Fibroblast of villous mesenchyme (primary cell): ENCODE measurements at places on chromosomes 3 and 15. TPM values are rescaled to one million over a fixed set of nuclear protein-coding genes. Genes with fewer than 3 reads are reported as not detected.

DNA sequence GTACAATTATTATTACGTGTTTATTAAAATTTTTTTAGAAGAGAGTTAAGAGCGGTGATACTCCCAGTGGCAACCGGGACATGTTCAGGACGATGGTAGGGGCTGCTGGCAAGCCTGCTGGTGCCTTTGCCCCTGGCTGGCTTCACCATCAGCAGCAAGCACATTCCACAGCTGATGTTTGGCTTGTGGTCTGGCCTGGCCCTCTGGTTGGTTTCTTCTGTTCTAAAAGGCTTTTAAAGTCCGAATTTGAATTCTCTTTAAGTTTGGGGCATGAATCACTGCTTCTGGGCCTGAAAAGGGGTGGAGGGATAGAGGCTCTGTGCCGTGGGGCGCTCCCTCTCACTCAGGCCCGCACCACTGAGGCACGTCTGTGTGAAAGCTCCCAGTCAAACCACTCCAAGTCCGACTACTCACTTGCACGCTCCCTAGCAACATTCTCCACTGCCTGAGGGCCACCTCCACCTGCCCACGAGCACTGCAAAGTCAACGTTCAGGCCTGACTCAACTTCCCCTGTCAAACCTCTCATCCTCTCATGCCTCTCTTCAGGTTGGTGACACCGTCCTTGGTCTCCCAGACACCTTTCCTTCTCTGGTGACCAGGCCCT is 10.1 kb downstream of the ITGA11 start:
- DNase-seq, result no peak

The VGLL3 gene
- total RNA-seq, result 102 and 223 TPM in 2 replicates

The STAC gene
- 0.32 and 0.43 TPM in 2 replicates for total RNA-seq

GRCh38 chr3:195150181-195151118 is 120.5 kb downstream of the XXYLT1 start:
- peak; percentile 86 for DNase-seq

- DNase-seq, result no peak
Observed at GRCh38 chr3:167870759-167871158, 135.2 kb downstream of the SERPINI1 start.
